ENCODE measurements at places on chromosomes 2 and 18.

- no peak for DNase-seq
Measured at GRCh38 chr2:7685342-7686015, 768.3 kb downstream of the RNF144A start.

GRCh38 chr2:64786343-64787018 lies 132.8 kb upstream of the SERTAD2 start:
- DNase-seq, result no peak

DNA sequence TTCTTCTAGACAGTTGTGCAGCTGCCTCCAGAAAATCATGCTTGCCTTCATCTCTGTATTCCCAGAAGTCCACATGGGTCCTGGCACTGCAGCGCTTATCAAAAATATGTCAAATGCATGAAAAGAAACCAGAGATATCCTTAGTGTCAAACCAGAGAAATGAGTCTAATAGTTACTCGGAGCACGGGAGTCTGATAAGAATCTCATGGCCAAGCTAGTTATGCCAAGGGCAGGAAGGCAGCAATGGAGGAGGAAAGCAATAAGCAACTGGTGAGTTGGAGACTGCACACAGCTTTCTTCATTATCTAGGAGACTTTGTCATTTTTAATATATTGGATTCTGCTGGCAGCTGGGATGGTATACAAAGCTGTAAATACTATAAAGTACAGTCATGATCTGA lies 38.6 kb downstream of the TRIB2 start:
- no peak for DNase-seq

GRCh38 chr2:120235681-120236080 lies 12.5 kb upstream of the TMEM185B start:
- DNase-seq, result no peak

DNA sequence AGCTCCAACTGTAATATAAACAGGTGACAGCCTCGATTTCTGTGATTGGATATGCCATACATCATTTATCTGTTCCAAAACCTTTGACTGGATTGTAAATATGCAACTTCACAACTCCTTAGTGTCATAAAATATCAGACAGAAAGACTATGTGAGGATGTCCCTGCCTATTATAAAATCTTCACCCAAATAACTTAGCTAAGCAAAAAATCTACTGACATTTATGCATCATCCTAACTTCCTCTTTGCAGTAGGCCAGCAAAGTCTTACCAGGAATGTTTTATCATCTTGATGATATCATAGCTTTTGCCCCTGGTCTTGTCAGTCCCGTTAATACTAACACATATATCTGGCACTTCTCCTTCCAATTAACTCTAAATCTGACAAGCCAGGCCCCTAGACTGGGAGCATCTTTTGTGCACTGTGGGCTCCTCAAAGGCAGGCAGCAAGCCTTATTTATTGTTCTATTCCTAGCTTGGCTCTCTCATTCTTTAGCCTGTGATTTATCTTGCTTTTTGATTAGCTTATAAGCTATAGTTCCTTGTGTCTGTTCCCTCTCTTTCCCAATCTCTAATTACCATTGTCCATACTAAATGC lies 356.5 kb upstream of the HNMT start:
- no peak for DNase-seq

GRCh38 chr18:8525692-8526091 lies 83.5 kb upstream of the RAB12 start:
- DNase-seq, result no peak

DNA sequence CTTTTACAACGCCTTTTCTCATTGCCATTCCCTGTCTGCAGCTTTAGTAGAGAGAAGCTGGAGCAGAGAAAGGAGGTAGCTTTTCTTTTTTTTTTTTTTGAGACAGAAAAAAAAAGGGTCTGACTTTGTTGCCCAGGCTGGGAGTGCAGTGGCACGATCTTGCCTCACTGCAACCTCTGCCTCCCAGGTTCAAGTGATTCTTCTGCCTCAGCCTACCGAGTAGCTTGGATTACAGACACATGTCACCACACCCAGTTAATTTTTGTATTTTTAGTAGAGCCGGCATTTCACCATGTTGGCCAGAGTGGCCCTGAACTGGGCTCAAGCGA lies 25.0 kb upstream of the ACSL3 start:
- DNase-seq, result no peak
